ENCODE measurements at places on chromosomes 6 and 20.

- no peak for DNase-seq
Measured at GRCh38 chr6:110560239-110561007, 84.0 kb upstream of the SLC22A16 start.

GRCh38 chr20:47165376-47165865 is 191.1 kb downstream of the ZMYND8 start:
- no peak for DNase-seq

DNA sequence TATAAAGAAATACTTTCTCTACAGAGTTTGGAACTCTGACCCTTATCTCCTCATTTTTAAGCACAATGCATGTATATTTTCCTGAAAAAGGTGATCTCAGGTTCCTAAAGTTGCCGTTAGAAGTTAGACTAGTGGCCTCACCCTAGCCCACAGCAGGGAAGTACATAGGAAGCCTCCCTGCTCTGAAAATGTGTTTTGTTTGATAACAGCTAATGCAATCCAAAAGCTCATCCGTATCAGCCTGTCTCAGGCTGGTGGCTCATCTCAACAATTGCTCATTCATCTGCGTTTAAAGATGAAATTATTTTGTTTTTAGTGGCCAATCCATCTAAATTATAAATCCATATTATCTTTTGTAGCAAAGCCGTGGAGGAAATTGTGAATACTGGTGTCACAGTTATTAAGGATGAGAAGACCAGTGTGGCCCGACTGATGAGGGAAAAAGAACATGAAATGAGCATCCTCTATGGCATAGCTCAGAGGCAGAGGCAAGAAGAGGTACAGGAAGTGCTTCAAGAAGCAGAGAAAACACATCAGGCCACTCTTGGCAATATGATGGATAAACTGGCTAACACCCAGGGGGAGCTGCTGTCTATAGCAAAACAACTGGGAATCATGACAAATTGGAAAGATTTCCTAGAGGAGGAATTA is 20.1 kb downstream of the C6orf163 start:
- no peak for DNase-seq

- DNase-seq: no peak
Measured at GRCh38 chr20:47883186-47883585, 97.9 kb upstream of the SULF2 start.

DNA sequence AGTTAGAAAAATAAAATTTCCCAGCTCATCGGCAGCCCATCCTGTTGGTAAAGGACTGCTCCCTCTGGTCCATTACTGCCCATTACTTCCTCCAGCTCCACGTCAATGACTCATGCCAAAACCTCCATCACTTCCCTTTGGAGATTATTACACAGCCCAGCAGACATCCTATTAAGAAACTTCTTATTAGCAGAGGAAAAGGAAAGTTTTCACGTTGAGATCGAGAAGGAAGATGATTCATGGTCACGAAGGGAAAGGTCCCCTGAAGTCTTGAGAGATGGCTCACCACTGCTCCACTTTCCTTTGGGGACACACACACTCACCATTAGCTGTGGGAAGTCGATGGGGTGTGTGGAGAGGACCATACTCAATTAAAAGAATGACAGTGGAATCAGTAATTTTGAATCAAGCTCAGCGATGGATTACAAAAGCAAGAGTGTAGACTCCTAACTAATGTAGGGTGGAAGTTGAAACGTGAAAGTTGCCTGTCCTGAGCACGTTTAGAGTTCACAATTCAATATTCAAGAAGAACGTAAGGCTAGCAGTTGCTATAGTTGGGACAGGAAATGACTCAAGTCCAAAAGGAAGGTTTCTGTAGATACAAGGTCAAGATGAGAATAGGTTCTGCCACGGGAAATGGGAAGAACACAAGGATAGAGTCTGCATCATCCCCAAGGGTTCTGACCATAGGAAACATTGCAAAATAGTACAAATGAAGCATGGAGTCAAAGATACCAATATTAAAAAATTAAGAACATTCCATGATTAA is 21.6 kb downstream of the SASH1 start:
- DNase-seq: no peak

DNA sequence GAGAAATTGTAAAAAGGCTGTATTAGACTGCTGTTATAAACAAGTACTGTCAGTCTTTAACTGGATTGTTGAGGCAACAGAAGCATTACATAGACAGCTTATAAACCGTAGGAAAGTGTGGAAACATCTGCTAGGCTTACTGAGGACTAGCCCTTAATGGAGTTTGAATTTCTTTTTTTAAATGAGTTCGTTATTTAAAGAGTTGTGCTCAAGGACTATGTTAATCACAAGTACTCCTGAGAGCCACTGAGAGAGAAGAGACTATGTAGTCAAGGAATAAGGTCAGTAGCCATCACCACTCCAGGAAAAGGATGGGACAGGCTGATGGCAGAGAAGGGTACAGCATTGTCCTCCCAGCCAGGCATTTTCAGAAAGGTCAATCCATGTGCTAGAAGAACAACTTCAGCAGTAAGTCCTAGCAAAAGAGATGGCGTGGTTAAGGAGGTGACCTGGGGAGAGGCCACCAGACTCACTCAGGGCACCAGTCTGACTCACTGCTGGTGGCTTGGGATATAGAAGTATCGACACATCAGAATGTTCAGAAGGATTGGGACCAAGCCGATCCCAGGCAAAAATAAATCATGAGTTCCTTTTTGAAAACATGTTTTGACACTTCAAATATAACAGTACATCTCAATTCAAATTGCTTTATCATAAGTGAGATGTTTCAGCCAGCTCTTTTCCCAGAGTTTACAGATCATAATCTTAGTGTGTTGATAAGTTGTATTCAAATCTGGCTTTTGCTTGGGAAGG is 6.4 kb downstream of the RPS12 start:
- no peak for DNase-seq

GRCh38 chr20:64071341-64072332 is 7.7 kb downstream of the RGS19 start:
- no peak for DNase-seq

GRCh38 chr6:167744681-167745669 is 81.7 kb upstream of the AFDN start:
- no peak for DNase-seq

DNA sequence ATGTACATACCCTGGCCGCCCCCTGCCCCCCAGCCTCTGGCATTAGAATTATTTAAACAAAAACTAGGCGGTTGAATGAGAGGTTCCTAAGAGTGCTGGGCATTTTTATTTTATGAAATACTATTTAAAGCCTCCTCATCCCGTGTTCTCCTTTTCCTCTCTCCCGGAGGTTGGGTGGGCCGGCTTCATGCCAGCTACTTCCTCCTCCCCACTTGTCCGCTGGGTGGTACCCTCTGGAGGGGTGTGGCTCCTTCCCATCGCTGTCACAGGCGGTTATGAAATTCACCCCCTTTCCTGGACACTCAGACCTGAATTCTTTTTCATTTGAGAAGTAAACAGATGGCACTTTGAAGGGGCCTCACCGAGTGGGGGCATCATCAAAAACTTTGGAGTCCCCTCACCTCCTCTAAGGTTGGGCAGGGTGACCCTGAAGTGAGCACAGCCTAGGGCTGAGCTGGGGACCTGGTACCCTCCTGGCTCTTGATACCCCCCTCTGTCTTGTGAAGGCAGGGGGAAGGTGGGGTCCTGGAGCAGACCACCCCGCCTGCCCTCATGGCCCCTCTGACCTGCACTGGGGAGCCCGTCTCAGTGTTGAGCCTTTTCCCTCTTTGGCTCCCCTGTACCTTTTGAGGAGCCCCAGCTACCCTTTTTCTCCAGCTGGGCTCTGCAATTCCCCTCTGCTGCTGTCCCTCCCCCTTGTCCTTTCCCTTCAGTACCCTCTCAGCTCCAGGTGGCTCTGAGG is 7.6 kb downstream of the CDKN1A start:
- no peak for DNase-seq

DNA sequence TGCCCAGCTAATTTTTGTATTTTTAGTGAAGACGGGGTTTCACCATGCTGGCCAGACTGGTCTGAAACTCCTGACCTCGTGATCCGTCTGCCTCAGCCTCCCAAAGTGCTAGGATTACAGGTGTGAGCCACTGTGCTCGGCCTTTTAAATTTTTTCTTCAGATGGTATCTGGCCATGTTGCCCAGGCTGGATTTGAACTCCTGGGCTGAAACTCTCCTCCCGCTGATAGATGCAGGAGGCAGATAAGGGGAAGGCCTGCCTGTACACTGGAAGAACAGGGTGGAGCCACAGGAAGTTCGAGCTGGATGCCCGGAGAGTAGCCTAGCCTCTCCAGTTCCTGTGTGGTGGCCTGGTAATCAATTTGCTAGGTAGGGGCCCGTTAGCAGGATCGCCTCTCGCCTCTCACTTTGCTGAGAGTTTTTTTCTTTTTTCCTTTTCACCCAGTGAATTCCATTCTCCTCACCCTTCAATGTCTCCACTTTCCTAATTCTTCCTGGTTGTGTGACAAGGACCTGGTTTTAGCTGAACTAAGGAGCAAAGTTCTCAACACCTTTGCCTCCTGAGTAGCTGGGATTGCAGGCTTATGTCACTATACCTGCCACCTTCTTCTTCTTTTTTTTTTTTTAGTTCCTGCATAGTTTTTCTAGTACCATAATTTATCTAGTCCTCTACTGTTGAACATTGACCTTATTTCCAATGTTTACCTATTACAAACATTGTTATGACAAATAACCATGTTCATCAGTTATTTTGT is 19.4 kb upstream of the ITCH start:
- no peak for DNase-seq

- DNase-seq: no peak
Measured at GRCh38 chr6:107668743-107669474, 155.2 kb downstream of the SCML4 start.

DNA sequence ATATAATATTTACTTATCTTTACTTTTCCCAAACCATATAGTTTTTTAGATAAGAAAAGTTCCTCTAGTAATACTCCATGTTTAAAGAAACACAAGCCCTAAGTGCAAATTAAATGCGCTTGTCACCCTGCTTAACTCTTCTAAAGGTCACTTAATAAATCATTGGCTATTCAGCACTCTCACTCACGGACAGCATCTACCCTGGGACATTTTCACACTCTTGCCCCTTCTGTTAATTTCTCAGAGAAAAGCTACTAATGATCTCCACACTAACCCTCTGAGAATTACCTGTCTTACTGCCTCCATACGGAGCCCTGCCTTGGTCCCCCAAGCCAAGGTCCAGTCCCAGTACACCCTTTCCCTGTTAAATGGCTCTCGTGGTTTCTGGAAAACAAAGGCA is 102.2 kb downstream of the NRN1 start:
- no peak for DNase-seq

- peak; percentile 82 for DNase-seq
Measured at GRCh38 chr6:12010635-12011275, 1.4 kb upstream of the HIVEP1 start.

GRCh38 chr6:46468403-46469010 is 22.7 kb downstream of the RCAN2 start:
- DNase-seq: no peak

DNA sequence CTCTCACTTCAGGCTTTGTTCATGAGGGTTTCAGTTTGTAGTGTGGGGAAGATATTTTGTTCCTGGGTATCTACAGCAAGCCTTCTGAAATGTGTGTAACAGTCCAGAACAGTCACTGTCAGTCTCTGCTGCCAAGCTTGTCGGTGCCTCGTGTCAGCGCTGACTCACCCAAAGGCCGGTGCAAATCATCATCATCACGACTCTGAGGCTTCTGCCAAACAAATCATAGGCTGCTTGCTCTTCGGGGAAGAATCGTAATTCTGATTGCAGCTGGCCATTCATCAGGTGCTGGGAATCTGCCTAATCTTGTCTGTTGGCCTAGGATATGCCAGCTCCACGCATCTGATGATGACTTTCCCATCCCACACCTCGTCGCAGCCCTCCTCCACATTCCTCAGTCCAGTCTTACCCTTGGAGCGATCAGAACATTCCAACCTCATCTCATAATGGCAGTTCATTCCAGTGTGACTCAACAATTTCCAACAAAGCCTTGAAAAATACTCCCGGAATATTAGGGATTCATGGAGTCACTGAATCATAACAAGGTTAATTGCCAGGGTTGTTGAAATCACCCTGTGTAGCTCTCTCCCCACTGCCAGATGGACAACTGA is 40.9 kb downstream of the ALDH8A1 start:
- peak; percentile 37 for DNase-seq

GRCh38 chr20:62368976-62369814 is 2.1 kb upstream of the LAMA5 start:
- no peak for DNase-seq

DNA sequence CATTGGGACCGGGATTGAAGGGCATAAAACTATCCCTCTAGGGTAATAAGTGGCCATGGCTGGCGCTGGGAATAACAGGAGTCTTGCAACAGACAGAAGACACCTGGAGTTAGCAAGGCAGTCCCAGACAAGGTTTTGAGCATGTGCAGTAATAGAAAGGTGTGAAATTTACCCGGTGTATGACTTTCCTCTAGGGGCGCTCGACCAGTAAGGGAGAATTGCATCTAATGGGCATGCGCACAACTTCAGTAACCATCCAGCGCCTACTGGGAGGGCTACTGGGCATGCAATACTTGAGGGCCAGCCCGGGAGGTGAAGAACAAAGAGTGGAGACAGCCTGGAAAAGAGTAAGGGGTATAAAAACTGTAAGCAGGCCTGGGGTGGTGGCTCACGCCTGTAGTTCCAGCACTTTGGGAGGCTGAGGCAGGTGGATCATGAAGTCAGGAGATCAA is 32.7 kb downstream of the SERPINB6 start:
- no peak for DNase-seq

- no peak for DNase-seq
Measured at GRCh38 chr20:62286493-62287064, 16.2 kb upstream of the ADRM1 start.

- no peak for DNase-seq
Measured at GRCh38 chr20:46985671-46986070, 91.0 kb downstream of the EYA2 start.

- DNase-seq: no peak
Measured at GRCh38 chr6:133682506-133683307, 206.2 kb upstream of the TCF21 start.

DNA sequence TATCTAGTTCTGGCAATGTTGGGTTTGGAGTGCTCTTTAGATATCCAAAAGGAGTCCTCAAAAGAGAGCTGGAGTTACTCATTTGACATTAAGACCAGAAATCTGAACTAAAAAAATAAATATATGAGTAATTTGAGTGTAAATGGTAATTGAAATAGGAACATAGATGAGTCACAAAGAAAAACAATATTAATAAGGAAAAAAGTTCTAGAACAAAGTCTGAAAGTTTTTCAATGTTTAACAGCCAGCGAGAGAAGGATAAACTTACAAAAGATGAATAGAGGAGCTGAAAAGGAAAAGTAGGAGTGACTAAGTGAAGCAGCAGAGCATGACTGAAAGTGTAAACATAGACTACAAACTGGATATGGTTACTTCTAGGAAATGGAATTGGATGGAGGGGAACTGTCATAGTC is 46.8 kb downstream of the EPM2A start:
- no peak for DNase-seq

- DNase-seq: no peak
Measured at GRCh38 chr6:9409126-9409525, 973.8 kb upstream of the SLC35B3 start.

DNA sequence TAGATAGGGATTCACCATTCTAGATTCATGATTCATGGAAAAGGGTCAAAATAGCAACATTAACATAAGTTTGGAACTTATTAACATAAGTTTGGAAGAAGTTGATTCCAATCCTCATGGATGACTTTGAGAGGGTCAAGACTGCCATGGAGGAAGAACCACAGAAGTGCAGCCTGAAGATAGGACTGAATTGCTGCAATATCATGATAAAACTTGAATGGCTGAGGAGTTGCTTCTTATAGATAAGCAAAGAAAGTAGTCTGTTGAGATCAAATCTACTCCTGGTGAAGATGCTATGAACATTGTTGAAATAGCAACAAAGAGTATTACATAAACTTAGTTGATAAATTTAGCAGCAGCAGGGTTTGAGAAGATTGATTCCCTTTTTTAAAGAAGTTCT is 62.2 kb downstream of the GMDS start:
- no peak for DNase-seq

GRCh38 chr6:10559522-10560152 is 38.5 kb downstream of the GCNT2 start:
- no peak for DNase-seq

Data from globus pallidus (tissue), 1 donor.